ENCODE measurements at places on chromosomes 13 and 19.
A peak's percentile ranks its signal among the peaks of the same experiment; 100 is the strongest.

DNA sequence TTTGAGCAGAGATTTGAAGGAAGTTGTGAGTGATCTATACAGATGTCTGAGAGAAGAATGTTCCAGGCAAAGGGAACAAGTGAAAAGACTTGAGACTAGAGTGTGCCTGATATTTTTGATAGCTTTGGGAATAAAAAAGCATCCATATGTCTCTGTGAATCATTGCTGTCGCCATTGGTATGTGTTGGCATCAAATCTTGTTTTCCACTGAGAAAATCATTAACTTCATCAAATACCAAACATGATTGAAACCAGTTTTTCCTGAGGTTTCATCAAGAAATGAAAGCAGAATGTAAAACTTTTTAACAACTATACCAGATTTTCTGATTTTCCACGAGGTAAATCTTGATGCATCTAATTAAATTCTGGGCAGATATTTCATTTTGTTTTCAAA, 862.6 kb downstream of the DIAPH3 start:
- no peak for DNase-seq

GRCh38 chr19:33406521-33407139, 33.1 kb downstream of the CEBPG start:
- peak; percentile 70 for DNase-seq

DNA sequence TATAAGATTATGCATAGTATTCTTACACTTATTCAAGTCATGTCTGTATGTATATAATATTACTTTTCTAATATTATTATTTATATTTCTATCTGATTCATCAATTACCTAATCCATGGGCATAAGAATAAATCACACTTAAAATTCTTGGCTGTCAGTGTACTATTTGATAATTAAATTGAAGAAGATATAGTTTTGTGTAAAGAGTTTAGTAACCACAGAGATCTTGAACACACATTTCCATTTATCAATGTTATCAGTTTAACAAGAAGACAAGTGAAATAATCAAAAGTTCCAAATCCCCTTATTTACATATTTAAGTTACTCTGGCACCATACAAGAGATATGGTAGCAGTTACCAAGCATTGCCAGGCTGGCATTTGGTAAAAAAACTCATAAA, 244.5 kb downstream of the OXGR1 start:
- no peak for DNase-seq

DNA sequence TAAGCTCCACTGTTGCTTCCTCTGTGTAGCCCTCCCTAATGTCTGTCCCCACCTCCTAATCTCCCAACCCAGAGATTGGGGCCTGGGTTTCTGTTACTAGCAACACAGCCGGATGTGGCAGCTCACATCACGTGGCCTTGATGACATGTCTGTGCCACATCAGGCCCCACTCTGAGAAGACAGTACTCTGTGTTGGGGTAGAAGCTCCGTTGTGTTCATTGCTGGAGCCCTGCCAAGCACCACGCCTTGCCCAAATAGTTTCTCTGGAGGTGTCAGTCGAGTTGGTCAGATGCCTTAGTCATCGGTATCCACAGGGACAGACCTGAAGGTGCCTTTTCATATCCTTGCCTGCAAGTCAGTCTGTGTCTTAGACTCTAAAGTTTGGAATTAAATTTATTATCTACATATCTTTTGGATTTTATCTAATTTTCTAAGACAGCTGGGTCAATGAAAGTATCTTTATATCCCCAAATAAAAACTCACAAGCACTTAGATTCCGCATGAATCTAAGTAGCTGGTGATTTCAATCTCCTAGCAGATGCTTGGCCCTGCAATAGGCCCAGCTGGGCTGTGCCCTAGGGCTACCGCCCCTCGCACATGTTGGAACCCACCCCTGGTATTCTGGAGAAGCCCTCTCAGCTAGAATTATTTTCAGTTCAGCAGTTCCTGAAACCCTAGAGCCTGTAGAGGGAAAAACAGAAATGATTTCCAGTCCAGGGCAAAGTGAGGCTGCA, 204.0 kb upstream of the TSHZ3 start:
- DNase-seq, result no peak

GRCh38 chr19:38891771-38892170, 7.6 kb downstream of the SIRT2 start:
- DNase-seq, result no peak

DNA sequence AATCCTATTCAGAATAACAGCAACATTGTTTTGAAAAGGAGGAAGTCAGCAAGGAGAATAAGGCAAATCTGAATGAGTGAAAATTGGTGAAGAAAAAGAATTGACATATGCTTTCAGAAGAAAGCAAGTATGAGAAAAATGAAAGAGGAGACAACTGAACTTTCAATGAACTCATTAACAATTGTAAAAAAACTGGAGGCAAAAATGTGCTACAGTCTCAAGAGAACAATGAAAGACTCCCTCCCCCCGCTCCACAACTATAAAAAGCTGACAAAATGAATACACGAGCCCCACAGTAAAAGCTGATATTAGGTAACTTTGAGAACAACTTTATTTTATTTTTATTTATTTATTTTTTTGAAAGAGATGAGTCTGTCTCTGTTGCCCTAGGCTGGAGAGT, 373.1 kb downstream of the DIAPH3 start:
- no peak for DNase-seq

- DNase-seq, result peak; percentile 25
Measured at GRCh38 chr13:22161871-22162270, 491.0 kb downstream of the FGF9 start.

DNA sequence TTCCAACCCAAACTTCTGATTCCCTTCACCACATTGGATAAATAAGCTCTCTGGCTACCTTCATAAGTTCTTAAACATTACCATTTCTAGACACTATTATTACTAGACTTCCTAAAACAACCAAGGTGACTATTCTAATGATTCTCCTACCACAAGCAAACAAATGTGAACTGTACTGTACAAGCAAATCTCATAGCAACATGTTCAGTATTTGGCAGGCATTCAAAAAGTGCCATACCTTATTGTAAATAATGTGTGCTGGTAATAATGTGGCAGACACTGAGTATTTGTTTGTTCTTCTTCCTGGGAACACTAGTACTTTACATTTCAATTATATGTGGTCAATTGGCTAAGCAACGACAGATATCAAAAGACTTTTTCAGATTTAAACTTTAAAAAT, 986.0 kb upstream of the SPRY2 start:
- DNase-seq, result no peak

GRCh38 chr13:113914333-113915011, 50.6 kb upstream of the GAS6 start:
- no peak for DNase-seq

- DNase-seq, result peak; percentile 44
Measured at GRCh38 chr13:52454459-52454819, 839 bp upstream of the CKAP2 start.

- DNase-seq, result no peak
Measured at GRCh38 chr13:97321616-97322321, 99.6 kb downstream of the MBNL2 start.

DNA sequence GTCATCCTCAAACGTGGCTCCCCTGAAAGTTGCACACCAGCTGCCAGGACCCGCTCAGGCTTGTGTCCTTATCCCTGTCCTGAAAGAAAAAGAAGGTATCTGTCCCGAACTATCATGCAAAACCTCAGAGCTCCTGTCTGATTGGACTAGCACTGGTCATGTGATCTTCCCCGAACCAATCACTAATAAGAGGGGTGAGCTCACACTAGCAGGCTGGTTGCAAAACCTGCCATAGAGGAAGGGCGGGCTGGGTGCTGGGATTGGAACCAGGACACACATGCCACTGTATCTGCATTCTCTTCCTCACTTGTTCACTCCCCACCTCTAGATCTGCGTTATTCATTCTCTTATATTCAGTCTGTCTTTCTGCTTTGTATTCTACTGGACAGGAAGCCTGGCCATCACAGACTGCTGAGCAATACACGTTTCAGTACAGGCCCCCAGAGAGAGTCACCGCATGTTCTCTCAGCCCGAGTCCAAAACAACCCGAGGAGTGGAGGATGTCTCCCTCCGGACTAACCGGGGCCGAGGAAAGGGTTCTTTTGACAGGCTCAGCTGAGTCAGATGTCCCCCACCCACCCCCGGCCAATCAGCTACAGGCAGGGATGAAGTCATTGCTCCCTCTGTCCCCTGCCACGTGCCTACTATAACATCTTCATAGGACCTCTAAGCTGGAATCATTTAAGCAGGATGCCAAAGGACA, 97.7 kb downstream of the SIPA1L3 start:
- peak; percentile 67 for DNase-seq

GRCh38 chr13:105048677-105049076, 1486.8 kb downstream of the EFNB2 start:
- no peak for DNase-seq

DNA sequence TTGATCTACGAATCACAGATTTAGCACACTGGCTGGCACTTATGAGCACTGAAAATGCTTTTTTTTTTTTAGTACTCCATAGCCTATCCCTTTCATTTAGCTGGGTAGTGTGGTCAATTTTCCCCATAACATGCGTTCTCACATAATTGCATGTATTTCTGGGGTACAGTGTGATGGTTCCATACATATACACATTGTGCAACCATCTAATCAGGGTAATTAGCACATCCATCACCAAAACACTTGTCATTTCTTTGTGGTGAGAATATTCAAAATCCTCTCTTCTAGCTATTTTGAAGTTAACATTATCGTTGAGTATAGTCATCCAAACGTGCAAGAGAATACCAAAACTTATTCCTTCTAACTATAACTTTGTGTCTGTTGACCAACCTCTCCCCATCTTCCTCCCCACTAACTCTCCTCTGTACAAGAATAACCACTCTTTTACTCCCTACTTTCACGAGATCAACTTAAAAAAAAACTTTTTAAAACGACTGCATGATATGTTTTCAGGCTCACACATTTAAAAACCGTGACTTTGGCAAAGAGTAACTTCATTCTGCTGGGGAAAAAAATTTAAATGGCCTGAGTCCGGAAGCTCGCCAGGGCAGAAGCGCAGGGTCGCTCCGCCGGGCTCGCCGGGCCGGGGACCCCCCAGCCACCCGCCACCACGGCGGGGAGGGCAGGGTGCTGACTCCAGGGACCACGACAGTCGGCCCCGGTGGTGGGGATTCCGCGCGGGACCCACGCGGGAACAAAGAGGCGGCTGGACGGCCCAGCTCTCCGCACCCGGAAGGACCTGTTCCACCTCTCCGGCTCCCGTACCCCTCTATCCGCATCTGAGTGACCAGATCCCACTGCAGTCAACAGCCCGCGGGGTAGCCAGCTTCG, 868 bp upstream of the UBAC2 start:
- DNase-seq, result no peak

- DNase-seq, result no peak
Measured at GRCh38 chr13:30103161-30103840, 204.1 kb downstream of the KATNAL1 start.

DNA sequence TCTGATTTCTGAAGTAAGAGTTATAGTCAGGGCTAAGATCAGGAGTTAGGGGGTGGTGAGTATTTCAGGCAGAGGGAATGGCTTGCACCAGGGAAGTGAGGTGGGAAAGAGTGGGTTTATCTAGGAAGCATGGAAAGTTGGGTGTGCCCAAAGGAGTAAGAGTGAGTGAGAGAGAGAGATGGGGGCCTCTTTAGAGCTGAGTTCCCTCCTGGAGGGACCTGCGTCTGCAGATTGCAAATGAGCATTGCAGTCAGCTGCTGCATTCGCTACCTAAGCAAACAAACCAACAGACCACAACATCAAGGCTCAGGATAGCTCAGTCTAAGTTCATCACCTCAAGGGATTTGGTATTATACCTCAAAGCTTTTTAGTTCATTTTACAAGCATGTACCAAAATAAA, 405.8 kb downstream of the FGF9 start:
- no peak for DNase-seq

DNA sequence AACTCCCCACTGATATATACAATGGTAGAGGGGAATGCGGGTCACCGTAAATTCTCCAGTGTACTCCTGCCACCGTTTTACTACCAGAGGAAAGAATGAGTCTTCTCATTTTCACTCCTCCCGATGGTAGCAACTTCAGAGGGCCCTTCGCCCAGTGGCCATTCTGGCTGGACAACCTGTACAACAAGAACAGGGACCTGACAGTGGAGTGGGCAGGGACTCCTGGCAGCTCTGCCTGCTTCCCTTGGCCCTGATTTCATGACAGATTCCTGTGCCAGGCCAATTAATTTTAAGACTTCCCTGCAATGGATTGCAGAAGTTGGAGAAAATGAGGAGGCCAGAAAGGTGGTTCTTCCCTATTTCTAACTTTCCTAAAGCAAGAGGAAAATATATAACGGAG, 148.9 kb downstream of the GPC6 start:
- DNase-seq, result no peak

GRCh38 chr19:294341-294945, 3.2 kb upstream of the PLPP2 start:
- DNase-seq, result no peak
